ENCODE measurements at places on chromosomes 6 and 20. TPM values are rescaled to one million over a fixed set of nuclear protein-coding genes. Genes with fewer than 3 reads are reported as not detected.

DNA sequence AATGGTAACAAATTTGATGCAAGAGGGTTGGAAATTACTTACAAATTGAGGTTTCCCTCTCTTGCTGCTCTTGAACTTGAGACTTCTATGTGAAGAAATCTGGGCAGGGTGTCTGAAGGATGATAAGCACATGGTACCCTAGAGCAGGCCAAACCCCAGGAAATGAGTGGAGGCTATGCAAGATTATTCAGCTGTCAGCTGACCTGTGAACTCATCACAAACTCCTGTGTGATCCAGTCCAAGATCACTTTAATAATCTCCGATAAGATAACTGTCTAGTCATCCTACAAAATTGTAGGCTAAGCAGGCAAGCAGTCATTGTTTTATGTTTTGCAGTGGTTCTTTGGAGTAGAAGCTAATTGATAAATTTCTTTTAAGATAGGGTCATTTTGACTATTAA lies 213.1 kb downstream of the BTBD3 start:
- no peak for DNase-seq

- DNase-seq = no peak
Observed at GRCh38 chr6:39572661-39573340, 152.4 kb downstream of the KIF6 start.

- DNase-seq = no peak
Observed at GRCh38 chr6:56891754-56892153, 63.2 kb upstream of the BEND6 start.

- no peak for DNase-seq
Observed at GRCh38 chr20:57095426-57095825, 171.0 kb downstream of the BMP7 start.

DNA sequence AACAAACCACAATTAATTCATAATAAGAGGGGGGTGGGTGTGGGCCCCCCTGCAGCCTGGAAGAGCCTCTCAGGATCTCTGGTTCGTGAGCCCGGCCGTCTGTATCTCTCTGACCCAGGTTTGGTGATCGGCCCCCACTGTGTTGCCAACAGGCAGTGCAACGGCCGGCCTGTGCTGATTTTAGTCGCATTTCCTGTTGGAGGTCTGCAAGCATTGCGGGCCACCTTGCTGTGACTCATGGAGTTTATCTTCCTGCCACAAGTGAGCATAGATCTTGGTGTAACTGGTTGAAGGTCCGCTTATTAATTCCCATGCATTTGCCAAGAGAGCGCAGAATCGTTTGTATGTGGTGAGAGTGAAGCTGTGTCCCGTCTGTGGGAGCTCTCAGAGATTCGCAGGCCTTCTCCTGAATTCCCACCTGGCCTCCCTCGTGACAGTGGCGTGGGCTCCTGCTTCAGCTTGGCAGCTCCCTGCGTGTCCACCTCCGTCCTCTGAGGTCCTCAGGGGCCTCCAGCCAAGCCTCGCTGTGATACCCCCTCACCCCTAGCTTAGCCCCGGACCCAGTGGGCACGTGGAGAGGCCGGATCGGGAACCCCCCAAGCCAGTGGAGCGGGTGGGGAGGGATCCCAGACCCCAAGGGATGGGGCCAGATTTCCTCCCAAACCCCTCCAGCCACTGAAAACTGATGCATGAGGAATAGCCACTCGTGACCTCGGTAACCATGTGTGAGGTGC lies 269.8 kb downstream of the CDH4 start:
- DNase-seq = no peak

DNA sequence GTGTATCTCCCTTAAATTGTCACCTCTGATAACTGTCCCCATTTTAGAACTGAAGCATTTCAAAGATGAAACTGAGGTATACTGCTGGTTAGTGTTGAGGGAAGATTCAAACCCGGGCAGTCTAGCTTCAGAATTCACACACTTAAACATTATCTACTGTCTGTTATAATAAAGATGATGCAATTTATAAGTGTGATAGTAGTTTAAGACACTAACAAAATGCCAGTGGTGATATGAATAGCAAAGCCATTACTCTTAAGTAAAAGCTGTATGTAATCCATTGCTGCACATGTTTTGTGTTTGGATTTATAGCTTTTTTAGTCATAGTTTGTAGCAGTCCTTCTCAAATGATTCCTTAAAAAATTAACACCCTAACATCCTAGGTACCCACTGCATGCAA lies 19.8 kb downstream of the USP45 start:
- no peak for DNase-seq

DNA sequence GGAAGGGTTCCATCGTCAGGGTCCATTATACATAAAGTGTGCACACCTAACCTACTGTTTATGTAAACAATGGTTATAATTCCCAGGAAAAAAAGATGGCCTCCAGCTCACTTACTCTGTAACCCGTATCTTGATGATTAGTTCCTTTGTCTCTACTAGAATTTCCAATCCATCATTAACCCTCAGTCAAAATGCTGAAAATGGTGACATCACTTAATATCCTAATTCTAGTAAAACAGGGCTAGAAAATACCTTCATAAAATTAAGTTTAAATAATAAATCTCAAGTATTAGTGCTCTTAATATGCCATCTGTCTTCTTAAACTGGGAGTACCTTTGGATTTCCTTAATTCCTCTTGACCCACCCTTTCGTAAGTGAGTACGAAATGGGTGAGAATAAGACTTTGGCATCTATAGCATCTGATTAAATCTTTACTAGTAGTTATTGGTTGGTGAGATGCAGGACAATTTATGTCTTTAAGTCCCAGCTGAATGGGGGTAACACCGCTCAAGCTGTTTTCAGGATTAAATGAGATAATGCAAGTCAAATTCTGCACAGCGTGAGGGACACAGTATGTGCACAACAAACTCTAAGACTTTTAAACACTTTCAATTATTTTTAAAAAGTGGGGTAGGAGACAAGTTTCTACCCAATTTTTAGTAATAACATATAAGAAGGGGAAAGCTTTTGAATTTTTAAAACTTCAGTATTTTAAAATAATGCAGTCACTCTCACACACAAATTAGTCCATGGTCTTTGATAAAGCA lies 1.6 kb downstream of the HMGN3 start:
- DNase-seq = no peak

GRCh38 chr20:45497971-45498494 lies 17.4 kb downstream of the SPINT3 start:
- DNase-seq = no peak

DNA sequence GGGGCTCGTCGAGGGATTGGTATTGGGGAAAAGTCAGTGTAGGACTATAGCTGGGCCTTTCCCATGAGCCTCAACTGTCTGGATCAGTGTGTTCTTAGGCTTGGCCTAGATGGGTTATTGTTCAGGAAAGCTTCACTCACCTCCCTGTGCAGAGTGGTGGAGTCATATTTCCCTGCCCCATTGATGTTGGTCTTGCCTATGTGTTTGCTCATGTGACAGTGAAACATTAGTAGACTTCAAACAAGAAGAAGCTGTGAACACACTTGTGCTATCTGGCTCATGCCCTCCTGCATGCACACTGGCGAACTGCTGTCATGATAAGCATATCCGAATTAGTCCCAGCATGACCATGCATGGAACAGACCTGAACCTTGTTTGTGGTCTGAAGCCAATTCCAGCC lies 171.1 kb downstream of the DHX35 start:
- DNase-seq = no peak

DNA sequence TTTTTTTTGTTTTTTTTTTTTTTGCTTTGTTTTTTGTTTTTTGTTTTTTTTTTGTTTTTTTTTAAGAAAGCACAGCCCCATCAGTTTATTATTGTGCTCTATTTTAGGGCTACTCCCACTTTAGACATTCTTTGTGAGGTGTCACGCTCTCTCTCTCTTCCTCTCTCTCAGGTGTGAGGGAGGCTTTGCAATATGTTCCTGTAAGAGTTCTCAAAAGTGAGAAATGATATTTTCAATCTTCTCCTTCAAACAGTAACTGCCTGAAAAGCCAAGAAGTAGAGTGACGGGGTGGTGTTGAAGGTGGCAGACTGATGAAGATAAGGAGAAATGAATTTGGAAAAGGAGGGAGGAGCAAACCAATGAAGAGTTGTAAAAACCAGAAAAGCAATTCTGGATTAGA lies 28.3 kb upstream of the HDAC2 start:
- DNase-seq = no peak

GRCh38 chr6:32114796-32115195 lies 5.7 kb upstream of the TNXB start:
- DNase-seq = no peak

- no peak for DNase-seq
Observed at GRCh38 chr20:34744847-34745246, 40.7 kb downstream of the TP53INP2 start.

GRCh38 chr20:49916146-49917002 lies 1.0 kb upstream of the SPATA2 start:
- DNase-seq = no peak

- no peak for DNase-seq
Observed at GRCh38 chr6:6801005-6801335, 212.4 kb downstream of the LY86 start.

DNA sequence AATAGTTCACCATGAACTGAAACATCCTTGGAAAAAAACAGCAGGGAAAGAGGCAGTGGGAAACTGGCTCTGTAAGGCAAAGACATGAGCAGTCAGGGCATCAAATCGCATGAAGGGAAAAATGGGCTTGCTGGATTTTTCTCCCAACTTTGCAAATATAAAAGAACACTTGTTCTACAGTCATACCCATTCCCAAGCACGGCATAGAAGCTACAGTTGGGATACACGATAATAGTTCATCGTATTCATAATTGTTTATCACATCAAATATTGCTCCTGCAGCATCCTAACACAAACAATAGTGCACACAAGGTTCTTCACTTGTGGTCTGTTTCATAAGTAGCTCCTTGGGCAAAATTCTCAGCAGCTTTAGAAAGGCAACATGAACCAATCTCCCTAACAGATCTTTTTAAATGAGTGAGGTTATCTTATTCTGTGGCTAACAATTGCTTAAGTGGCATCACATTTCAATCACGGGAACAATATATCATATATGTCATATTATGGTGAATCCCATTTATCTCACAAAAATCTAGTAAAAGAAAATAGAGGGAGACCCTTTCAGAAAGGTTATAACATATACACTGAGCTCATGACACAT lies 243.9 kb downstream of the PKHD1 start:
- no peak for DNase-seq

- DNase-seq = no peak
Observed at GRCh38 chr20:37526238-37526838, 1.3 kb downstream of the BLCAP start.

DNA sequence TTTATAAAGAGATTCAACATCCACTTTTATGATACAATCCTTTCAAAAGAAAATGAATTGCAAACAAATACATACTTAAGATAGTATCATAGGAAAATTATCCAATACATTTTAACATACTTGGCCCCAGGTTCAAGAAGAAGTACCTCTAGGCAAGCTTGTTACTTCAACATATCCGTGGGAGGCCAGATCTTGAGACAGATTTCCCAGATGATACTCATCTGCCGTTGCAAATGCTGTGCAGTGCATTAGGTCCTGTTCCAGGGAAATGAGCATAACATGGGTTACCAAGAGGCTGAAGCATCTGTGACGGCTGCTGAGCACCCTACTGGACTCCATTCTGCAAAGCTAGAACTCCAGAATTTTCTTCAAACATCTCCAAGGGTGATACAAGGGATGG lies 15.6 kb downstream of the RMND1 start:
- no peak for DNase-seq

DNA sequence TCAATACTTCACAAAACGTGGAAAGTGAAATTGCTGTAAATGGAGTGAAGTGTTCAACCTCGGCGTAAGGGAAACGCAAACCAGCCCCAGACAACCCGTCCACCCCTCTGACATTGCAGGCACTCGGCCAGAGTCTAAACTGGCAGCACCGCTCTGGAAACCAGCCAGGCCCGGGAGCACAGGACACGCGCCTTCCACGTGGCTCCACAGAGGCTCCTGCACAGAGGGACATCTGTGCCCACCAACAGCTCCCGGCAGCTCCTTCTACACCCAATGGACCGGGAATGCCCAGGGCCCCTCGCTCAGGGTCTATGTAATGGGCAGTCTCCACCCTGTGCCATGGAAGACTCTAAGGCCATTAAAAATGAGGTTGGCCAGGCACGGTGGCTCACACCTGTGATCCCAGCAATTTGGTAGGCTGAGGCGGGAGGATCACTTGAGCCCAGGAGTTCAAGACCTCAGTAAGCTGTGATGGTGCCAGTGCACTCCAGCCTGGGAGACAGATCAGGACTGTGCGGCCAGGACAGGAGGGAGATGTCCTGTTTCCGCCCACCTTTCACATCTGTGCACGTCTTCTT lies 3.4 kb upstream of the HELZ2 start:
- DNase-seq = no peak

DNA sequence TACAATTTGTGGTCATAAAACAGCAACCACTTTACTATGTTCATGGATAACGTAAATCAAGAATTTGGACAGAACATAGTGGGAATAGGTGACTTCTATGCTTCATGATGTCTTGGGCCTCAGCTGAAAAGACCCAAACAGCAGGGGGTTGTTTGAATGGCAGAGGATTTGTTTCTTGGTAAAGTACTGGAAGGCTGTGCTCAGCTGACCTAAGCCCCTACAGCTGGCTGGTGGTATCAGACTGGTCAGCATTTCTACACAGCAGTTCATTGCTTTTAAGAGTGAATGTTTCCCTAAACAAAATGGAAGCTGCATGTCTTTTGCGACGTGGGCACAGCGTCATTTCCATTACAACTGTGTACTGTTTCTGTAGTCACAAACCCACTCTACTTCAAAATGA lies 148.5 kb upstream of the DEFB112 start:
- no peak for DNase-seq

DNA sequence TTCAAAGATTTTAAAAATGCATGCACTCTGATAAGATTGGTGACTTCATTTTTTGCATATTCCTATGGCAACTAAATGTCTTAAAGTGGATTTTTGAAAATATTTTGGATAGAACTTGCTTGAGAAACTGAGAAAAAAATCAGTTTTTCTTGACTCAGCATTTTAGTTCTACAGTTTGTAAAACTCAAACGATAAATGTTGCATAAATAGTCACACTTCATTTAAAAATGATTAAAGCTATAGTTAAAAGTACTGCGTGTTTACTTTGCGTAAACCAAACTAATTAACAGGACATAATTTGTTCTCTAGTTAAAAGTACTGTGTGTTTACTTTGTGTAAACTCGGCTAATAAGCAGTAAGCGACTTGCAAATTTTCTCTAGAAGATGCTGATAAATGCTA lies 28.3 kb upstream of the MEI4 start:
- DNase-seq = no peak

DNA sequence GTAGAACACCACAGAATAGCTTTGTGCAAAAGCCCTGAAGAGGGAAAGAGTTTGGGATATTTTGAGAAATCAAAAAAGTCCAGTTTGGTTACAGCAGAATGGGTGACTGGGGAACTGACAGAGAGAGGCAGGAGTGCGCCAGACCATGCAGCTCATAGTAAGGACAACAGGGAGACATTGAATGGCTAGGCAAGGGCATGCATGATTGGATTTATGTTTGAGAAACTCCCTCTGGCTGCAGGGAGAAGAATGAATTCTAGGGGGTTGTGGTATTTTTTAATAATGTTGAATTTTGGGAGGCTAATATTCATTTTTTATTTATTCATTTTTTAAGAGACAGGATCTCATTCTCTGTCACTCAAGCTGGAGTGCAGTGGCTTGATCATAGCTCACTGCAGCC lies 49.9 kb downstream of the TGM2 start:
- DNase-seq = no peak

Gene RALGAPA2
- polyA plus RNA-seq = 24.9 TPM

Gene SYNE1
- 105 TPM for polyA plus RNA-seq

Gene PCMTD2
- 211 TPM for polyA plus RNA-seq

Gene PRSS16
- 0.28 TPM for polyA plus RNA-seq

Gene PPP1R14C
- polyA plus RNA-seq = 21.6 TPM

Gene DNMT3B
- polyA plus RNA-seq = 10.1 TPM

Gene PLEKHG1
- polyA plus RNA-seq = 40.4 TPM

Gene TNFRSF6B
- polyA plus RNA-seq = 2.1 TPM

Gene TSPO2
- 0.76 TPM for polyA plus RNA-seq

Gene BHLHE23
- not detected for polyA plus RNA-seq

Gene KCNK15
- 0.07 TPM for polyA plus RNA-seq

Gene TFAP2D
- polyA plus RNA-seq = not detected
